Fibroblast of the aortic adventitia (primary cell): ENCODE measurements at places on chromosomes 2 and 18.

DNA sequence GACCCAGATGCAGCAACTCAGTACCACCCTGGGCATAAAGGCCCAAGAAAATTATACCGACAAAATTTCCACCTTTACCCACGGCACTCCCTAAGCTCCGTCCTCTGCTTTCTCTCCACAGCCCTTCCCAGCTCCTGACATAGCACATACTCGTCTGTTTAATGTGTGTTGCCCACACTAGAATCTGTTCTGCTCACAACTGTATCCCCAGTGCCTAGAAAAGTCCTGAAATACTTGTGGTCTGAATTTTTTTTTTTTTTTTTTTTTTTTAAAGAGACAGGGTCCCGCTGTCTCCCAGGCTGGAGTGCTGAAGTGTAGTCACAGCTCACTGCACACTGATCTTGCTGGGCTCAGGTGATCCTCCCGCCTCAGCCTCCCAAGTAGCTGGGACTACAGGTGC, 62.3 kb downstream of the ADCY3 start:
- no peak for DNase-seq

DNA sequence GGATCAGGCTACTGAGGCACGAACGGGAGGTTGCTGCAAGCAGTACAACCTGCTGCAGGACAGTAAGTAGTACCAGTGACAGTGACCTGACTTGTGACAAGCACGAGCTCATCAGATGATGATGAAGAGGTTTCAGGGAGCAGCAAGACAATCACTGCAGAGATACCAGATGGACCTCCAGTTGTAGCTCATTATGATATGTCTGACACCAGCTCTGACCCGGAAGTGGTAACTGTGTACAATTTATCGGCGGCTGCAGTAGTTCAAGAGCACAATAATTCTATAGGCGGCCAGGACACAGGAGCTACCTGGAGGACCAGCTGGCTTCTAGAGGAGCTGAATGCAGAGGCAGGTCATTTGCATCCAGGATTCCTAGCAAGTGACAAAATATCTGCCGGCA, 64.0 kb upstream of the GULP1 start:
- no peak for DNase-seq

- peak; percentile 77 for DNase-seq
Measured at GRCh38 chr2:236718207-236718992, 148.8 kb downstream of the ACKR3 start.

DNA sequence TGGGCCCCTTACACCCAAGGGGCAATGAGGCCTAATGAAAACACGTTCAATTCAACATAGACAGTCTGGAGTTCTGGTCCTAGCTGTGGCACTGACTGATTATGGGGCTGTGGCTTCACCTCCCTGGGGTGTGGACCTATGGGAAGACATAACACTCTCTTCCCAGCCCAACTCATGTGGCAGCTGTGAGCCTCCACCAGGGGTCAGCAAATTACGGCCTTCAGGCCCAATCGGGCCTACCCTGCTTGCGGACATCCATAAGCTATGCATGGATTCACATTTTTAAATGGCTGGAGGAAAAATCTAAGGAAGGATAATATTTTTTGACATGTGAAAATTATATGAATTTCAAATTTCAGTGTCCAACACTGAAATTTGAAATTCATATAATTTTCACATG, 101.3 kb downstream of the LOXHD1 start:
- peak; percentile 2 for DNase-seq

- DNase-seq = no peak
Measured at GRCh38 chr2:181574321-181574720, 82.6 kb downstream of the CERKL start.

- peak; percentile 36 for DNase-seq
Measured at GRCh38 chr2:96547731-96548171, 11.2 kb downstream of the ARID5A start.

DNA sequence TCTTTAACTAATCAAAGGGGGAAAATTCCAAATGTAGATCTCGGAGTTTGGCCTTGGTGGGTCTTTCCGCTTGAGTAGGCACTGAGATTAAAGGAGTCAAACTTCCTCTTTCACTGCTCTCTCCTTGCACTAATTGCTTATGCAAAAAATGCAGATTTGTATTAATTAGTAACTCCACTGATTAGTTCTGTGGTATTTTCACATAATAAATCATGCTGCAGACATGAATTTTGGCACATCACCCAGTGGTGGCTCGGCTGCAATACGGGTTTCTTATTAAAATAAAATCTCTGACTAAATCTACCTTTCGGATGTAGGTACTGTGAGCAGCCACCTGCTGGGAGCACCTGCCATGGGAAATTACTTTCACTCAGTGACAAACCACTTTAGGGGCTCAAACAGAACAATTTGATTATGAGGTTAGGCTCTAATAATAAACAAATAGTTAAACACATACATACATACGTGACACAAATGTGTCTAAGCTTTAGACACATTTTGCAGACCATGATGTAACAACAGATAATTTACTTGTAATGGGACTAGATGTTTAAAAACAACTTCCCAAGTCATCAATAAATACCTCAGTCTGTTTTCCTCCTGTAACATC, 6.4 kb upstream of the NEUROD1 start:
- DNase-seq = no peak

- no peak for DNase-seq
Measured at GRCh38 chr2:53630026-53630606, 137.5 kb upstream of the CHAC2 start.

DNA sequence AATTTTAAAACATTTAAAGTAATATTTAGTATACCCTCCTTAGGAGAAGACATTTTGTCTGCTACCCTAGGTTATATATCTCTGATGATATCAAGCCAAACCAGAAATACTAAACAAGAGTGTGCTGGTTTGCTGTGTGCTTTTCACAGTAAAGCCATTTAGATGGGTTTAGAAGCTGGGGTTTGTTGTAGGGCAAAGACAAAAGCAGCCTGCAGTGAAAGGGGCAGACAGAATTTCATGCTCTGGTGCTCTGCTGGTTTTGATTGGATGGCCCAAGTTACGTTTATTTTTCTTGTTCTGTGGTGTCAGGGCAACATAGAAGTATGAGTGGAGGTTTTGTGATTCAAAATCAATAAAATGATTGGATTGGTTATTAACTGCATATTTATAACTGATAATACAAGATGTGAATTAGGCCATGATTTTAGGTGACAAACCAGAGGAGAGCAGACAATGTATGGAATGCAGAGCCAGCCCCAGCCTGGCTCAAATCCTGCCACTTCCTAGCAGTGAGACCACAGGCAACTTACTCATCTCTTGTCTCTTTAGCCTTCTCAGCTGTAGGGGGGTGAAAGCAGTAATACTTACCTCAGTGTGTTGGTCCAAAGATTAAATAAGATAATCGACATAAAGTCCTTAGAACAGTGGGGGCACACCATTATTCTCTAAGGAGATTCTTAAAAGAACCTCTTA, 30.9 kb upstream of the IER3IP1 start:
- DNase-seq = no peak

DNA sequence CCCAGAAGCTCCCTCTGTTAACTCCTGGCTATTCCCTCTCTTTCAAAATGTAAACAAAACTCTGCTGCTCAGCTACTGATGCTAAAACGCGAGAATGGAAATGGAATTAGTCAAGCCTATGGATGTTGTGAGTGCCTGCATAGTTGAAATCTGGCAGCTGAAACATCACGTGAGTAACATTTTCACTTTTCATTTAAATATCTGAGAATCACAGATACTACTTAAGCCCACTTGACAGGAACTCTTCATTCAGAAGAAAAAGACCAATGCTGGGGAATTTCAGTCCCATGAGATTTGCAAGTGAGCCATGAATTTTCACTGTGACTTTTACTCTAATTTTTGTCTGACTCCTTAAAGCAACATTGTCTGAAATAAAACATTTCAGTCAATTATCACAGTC, 215.3 kb upstream of the SESTD1 start:
- no peak for DNase-seq

DNA sequence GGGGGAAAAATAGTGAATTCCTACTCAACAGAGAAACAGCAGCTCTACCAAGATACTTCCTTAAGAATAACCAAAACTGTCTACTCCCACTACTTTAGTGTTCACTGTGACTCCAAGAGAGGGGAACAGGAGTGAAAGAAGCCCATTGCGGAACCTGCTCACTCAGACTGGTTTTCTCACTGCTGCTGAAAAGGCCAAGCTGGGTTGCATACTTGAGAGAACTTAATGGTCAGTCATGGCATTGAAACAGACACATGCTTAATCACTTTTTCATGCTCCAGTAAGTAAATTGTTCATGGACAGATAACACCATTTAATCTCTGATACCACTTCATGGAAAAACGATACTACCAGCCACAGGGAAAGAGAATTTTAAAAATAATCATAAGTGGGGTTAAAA, 35.7 kb upstream of the SLC8A1 start:
- no peak for DNase-seq

DNA sequence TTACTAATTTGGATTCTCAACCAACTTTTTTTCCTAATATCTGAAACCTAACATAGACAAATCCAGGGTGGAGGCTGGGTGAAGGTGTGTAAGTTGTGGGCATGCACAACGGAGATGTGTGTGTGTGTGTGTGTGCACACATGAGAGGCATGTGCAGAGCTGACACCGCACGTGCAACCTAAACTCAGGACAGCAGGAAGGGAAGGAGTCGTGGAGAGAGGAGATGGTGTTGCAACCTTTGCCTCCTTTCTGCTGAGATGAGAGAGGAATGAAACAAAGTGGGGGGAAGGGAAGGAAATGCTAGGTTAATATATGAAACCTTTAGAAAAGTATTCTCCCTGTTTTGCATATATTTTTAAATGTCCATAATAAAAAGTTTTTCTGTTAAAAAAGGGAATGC, 64.7 kb downstream of the KCTD1 start:
- no peak for DNase-seq

- DNase-seq = peak; percentile 35
Measured at GRCh38 chr2:74005786-74006185, 21.1 kb downstream of the TET3 start.

- peak; percentile 62 for DNase-seq
Measured at GRCh38 chr2:23656597-23656973, 270.3 kb downstream of the ATAD2B start.

DNA sequence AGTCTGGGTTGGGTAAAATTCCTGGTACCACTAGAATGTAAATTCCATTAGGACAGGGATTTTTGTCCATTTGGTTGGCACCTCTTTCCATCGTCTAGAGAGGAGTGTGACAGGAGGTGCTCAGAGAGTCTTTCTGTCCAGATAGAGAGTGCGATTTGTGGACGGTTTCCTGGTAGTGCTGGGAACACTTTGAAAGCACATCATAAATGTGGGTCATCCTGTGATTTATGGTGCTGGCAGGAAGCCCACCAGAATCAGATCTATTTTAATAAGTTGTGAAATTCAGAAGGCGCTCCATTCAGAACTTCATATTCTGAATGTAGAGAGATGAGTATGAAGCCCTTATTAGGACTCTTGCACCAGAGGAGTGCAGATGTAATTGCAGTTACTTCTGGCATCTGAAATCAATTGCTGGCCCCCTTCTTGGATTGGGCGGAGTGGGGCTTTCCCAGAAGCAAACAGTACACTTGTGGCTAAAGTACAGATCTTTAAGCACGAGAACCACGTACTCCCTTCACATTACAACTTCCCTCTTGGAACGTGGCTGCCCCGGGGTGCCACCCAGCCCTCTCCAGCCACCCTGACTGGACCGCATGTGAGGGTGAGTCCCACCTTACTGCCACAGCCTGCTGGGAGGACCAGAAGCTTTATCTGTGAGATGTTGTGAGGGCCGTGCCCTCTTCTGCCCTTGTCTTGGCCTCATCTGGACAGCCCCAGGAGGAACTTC, 243.2 kb downstream of the MYO3B start:
- DNase-seq = no peak
